ENCODE measurements at places on chromosomes 6 and 20.

GRCh38 chr6:50213146-50213545 lies 163.4 kb upstream of the DEFB112 start:
- DNase-seq, result no peak

- DNase-seq, result no peak
Measured at GRCh38 chr6:131631625-131632289, 3.7 kb upstream of the MED23 start.

DNA sequence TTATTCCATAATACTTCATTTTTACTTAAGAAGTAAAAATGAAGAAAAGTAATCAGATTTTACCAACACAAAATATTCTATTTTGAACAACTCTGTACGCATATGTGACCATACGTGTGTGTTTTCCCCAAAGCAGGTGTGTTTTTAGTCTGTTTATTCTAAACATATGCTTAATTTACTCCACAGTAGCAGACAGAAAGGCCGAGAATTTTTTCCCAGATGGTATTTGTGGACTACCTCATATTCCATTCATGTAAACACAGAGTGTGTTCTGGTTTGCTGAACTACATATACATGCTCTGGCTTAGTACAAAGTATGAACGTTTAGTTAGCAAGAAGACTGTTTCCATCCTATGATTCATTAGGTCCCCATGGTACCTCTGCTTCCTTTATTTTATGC lies 233.3 kb upstream of the RUNX2 start:
- DNase-seq, result no peak

GRCh38 chr6:106749609-106750008 lies 120.2 kb downstream of the QRSL1 start:
- no peak for DNase-seq

GRCh38 chr6:85798931-85799652 lies 156.4 kb upstream of the SYNCRIP start:
- DNase-seq, result no peak

DNA sequence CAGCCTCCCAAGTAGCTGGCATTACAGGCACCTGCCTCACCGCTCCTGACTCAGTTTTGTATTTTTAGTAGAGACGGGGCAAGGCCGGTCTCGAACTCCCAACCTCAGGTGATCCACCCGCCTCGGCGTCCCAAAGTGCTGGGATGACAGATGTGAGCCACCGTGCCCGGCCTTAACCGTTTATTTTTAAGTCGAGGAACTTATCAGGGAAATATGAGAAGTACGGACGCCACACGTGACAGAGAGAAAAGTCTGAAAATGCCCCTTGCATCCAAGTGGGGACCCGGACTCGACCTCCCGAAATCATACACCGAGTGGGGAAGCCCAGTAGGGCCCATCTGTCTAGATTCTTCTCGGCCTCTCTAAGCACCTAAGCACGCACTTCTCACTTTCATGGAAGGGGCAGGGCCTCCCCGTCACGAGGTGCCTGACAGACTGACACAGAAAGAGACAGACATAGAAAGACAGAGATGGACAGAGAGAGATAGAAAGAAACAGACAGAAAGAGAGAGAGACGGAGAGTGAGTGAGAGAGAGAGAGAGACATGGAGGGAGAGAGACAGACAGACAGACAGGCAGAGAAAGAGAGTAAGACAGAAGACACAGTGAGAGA lies 756.5 kb upstream of the DEFB115 start:
- no peak for DNase-seq

DNA sequence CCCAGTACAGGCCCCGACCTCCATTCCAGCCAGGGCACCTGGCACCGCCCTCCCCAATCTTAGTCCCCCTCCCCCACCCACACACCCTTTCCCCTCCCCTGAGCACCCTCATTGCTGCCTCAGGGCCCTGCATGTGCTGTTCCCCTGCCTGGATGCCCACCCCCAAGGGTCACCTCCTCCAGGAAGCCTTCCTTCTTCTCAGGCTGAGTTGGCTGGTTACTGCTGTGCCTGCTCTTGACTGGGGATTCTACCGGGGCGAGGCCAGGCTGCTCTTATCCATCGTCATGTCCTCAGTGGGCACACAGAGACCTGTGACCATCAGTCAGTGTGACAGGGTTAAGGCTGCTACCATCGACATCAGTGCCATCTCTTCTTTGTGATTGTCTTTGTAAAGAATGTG lies 23.6 kb downstream of the BHLHE23 start:
- DNase-seq, result no peak

GRCh38 chr6:161544801-161545480 lies 271.1 kb upstream of the AGPAT4 start:
- DNase-seq, result no peak

GRCh38 chr20:50810842-50811241 lies 16.0 kb downstream of the BCAS4 start:
- no peak for DNase-seq

- DNase-seq, result no peak
Measured at GRCh38 chr6:151095538-151096254, 144.1 kb upstream of the AKAP12 start.

- DNase-seq, result no peak
Measured at GRCh38 chr6:108958900-108959770, 110.9 kb downstream of the ARMC2 start.

DNA sequence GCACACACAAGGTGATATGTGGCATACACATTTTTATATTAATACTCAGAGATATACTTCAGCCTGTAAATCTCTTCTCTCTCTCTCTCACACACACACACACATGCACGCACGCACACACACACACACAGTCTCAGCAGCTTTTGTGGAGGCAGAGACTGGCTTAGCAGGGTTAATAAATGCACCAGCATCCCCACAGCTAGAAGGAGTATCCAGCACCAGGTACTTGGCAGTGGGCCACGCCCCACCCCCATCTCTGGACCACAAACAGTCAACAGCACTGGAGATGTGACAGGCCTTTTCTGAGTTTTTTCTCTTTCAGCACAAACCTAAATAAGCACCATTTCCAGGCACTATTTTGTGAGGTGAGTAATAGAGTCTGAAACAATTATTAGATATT lies 47.3 kb upstream of the LRFN2 start:
- no peak for DNase-seq

DNA sequence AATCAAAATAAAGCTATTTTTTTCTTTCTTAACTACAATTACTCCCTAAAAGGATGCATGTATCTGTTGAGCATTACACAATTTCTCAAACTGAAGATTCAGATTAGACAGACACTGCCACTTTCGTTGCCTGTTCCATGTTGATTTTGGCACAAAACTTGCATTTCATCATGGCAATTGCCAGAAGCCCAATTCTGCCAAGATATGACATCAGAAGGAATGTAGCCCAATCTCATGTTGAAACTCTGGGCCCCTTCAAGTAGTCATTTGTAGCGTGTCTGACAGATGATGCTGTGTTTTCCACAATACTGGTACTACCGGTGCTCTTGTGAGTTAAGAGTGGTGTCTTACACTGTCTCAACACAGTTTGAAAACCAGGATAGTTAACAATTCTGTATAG lies 705.4 kb downstream of the PTPRT start:
- no peak for DNase-seq

- no peak for DNase-seq
Measured at GRCh38 chr6:82249381-82250253, 2.1 kb upstream of the IBTK start.

GRCh38 chr6:3876866-3877265 lies 27.7 kb downstream of the FAM50B start:
- no peak for DNase-seq
